ENCODE measurements at places on chromosomes 12 and 14.

- no peak for DNase-seq
Observed at GRCh38 chr14:69620211-69620611, 8.8 kb downstream of the SUSD6 start.

DNA sequence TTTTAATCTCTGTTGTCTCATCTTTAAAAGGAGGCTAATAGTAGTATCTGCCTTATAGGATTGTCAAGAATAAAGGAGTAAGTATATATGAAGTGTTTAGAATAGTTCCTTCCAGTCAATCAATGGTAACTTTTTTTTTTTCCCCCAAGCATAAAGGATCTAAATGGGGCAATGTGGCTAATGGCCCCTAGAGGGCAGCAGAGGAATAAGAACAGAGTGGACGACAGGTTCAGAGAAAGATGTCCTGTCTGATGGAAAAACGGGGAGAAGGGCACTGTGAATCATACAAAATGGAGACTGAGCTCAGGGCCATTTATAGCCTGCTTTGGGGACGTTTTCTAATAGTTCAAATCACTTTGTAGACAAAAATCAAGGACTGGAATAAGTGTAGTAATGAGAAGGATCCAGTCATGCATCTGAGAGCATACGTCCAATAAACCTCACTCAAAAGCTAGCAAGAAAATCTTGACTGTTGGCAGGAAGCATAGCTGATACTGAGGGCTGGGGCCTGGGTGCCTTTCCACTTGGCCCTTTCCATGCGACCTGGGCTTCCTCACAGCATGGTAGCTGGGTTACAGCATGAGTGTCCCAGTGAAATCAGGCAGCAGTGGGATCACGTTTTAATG, 51.3 kb downstream of the IFNG-AS1 start:
- peak; percentile 85 for DNase-seq

DNA sequence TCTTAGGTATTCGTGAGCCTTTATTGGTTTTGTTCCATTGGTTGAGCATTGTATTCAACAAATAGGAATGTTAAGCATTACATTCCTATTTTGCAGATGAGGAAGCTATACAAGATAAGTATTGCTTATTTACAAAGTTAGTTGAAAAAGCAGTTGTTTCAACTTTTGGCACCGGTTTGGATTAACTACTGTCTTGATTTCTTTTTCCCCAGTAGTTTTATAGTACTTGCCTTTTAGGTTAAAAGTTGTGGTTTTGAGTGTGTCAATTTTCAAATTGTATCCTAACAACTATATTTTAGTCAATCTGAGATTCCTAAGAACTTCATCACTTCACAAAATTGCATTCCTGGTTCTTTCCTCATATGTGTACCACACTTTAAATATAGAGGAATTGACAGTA, 23.8 kb upstream of the MBIP start:
- DNase-seq: peak; percentile 8

DNA sequence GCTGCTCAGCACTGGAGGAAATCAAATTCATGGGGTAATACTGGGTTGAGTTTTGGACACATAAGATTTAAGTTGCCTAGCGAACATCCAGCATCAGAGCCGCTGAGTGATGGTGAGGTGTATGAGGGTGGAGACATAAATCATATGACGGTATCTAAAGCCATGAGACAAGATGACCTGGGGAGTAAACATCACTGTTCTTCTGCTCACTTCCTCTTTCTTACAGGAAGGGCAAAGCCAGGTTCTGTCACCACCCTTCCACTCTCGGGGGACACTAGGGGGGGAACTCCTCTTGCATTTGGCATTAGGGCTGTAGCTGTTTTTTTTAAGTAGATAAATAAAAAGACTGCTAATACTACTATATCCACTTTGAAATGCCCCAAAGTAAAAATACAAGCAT, 24.0 kb downstream of the PRDM4 start:
- no peak for DNase-seq

GRCh38 chr12:121423682-121424623, 24.0 kb downstream of the RNF34 start:
- no peak for DNase-seq

DNA sequence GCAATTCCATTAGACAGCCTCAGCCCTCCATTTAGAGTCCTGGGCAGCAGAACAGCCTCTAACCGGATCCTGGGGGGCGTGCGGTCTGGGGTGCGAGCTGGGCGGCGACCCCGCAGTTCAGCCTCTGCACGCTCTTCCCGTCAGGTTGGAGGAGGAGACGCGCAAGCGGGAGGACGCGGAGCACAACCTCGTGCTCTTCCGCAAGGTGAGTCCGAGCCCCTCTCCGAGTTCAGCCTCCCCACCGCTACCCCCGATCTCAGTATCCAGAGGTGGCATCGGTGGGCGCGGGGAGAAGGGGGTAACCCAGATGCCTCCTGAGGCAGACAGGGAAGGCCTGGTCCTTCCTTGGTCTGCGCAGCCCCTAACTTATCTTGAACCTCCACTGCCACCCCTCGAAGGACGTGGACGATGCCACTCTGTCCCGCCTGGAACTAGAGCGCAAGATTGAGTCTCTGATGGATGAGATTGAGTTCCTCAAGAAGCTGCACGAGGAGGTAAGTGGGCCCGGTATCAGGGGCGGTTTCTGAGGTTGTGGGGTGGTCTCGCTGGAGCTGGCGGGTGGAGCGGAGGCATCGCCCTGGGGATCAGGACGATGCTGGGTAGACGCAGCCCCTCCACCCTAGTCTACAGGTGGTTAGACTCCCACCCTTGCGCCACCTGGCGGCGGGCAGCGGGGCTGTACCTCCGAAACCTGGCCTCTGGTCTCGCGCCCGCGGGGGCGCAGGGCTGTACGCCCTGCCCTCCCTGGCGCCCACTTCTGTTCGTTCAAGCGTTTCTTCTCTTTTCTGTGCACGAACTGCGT, 1.3 kb downstream of the PRPH start:
- peak; percentile 64 for DNase-seq

- DNase-seq: no peak
Observed at GRCh38 chr14:100398044-100398443, 74.9 kb downstream of the SLC25A47 start.

DNA sequence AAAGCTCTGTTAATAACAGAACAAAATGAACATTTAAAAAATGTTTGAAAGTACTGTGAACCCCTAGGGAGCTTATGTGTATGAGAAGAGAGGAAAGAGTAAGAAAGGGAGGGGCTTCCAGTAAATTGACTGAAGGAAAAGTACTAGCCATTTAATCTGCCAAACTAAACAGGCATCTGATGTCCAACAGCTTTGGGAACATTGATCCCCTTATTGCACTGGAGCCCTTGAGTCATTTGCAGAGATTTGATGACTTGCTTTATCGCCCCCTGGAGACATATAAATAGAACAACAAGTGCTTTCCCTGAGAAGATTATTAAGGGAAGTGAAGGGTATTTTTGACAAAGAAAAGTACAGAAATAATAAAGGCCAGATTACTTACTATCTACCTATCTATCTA, 319.3 kb upstream of the NOVA1 start:
- peak; percentile 40 for DNase-seq

GRCh38 chr14:92997343-92998061, 74.6 kb downstream of the CHGA start:
- no peak for DNase-seq

GRCh38 chr12:114512351-114512750, 106.4 kb upstream of the TBX5 start:
- no peak for DNase-seq

DNA sequence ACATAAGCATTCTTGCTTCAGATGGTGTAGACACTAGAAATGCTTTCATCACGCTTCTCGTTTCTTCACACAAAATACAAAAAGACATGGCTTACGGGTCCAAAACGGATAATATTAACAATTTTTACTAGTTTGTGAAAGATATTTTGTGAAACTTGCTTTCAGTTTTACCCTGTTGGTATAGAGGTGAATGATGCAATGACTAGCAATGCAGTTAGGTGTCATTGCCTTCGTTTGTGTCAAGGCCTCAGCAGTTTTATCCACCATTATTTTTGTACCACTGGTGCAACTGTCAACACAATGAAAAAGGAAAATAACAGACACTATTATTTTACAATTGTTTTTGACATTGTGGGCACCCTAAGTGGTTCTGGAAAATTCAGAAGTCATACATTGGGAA, 323.0 kb downstream of the FLRT2 start:
- no peak for DNase-seq

DNA sequence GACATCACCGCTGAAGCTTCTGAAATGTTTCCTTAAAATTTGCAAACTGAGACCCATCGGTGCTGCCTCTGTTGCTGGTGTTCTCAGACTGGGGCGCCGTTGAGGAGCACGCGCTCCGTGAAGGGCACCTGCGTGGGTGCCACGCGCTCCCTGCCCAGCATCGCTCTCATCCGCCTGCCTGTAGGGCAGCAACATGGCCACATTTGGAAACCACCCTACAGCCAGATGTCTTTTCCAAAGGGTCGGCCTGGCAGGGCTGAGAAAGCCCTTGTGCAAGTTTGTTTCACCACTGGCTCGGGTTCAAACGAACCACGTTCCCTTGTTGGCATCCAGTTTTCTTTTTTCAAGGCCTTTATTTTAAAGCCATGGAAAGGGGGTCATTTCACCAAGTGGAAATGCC, 13.9 kb downstream of the ADGRD1 start:
- no peak for DNase-seq

GRCh38 chr12:10392394-10392930, 2.6 kb upstream of the KLRK1 start:
- peak; percentile 57 for DNase-seq

- DNase-seq: no peak
Observed at GRCh38 chr14:85917716-85918115, 387.8 kb downstream of the FLRT2 start.

DNA sequence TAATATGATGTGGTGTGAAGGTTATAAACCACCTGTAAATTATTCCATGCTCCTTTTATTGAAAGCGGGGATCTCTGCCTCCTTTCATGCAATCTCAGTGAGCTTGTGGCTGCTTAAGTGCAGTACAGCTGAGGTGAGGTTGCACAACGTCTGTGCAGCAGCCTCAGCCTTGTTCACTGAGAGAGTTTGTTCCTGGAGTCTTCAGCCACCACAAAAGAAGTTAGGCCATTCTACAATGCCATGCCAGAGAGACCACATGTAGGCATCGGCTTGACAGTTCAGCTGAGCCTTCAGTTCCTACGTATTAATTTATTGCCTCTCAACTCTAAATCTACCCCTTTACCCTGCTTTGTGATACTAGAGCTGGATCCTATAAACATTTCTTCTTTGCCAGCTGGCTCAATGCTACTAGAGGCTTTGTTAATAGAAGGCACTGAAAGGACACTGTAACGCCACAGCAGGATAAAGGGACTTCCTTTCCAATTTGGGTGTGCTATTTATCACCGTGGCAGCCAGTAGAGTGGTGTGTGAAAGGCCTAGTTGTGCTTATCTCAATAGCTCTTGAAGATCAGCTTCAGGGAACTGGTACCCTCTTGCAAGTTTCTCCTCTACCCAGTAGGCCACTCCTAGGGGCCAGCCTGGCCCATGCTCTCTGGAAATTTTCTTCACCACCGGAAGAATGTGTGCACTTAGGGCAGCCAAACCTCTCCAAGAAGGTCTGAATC, 337.7 kb downstream of the IPO8 start:
- DNase-seq: no peak

DNA sequence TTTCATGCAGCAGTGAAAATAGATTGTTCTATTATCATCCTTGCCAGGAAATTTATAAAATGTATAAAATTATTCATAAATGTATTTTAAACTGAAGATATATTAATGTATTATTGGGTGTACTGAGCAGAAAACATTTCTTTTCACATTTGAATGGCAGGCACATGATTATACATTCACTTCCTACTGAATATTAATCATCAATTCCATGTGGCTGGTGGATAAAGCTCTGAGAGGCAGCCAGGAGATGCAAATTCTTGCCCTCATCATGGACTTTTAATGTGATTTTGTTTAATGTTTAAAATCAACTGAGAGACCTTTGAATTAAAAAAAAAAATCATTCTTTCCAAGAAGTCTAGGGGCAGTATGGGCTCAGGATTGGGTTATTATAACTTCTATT, 40.8 kb downstream of the ANO6 start:
- no peak for DNase-seq

- no peak for DNase-seq
Observed at GRCh38 chr12:49335118-49335954, 1.7 kb downstream of the C1QL4 start.

DNA sequence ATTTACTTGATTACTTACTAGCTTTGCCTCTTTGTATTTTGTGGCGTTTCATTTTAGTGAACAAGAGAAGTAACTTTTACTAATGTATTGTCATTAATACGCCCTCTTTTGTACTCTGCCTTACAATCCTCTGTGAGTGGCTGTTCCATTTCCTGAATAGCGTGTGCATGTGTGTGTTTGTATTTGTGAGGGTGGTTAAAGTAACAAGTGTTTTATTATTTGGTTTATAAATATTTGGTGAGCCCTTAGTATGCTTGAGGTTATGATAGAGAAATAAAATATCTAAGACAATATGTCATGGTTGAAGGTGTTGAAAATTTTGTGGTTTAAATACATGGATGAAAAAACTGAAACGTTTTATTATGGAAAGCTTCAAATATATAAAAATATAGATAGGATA, 71.7 kb upstream of the REP15 start:
- no peak for DNase-seq

DNA sequence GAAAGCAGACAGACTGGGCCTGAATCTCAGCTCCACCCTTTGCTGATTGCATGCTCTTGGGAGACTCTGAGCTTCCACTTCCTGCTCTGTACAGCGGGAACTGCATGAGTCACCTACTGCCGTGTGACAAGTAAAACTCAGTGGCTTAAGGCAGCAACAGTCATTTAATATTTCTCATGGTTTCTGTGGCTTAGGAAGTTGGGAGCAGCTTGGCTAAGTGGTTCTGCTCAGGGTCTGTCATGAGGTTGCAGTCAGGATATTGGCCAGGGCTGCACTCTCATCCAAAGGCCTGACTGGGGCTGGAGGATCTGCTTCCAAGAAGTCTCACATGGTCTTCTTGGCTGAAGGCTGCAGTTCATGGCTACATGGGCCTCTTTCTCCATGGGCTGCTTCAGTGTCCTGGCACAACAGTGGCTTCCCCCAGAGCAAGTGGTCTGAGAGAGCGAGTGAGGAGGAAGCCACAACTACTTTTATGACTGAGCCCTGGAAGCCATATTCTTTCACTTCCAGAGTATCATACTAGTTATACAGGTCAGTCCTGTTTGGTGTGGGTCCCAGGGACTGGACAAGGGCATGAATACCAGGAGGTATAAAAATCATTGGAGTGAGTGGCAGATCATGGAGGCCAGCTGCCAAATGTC, 49.7 kb downstream of the FAM222A start:
- no peak for DNase-seq

GRCh38 chr12:113364698-113365097, 6.3 kb downstream of the PLBD2 start:
- DNase-seq: no peak

DNA sequence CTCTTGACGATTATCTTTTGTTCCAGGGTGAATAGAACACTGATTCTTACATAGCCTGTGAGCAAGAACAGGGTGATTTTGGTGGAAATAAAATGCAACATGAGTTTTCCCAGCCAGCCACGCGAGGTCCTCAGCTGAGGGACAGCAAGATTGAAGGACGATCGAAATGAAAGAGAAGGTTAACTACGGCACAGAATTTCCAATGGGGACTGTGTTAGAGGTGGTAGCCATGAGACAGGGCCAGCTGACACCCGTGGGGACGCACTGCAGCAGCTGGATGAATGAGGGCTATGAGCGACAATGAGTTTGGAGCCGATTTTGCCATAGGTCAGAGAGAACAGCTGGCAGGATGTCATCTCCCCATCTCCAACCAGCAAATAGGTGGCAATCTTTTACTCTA, 243.4 kb upstream of the PELI2 start:
- no peak for DNase-seq

Measured in GM03348 (cell line).